ENCODE measurements at places on chromosomes 1 and 21. TPM values are rescaled to one million over a fixed set of nuclear protein-coding genes. Genes with fewer than 3 reads are reported as not detected.

S100A7A gene
- not detected for polyA plus RNA-seq

GJC2 gene
- 3.4 TPM for polyA plus RNA-seq

POFUT2 gene
- 18.1 TPM for polyA plus RNA-seq

FOXD3 gene
- 0.01 TPM for polyA plus RNA-seq

KRTAP19-3 gene
- not detected for polyA plus RNA-seq

VSIG8 gene
- 0.22 TPM for polyA plus RNA-seq

LIN28A gene
- not detected for polyA plus RNA-seq

HPCA gene
- not detected for polyA plus RNA-seq

PTGFR gene
- polyA plus RNA-seq = 4.7 TPM

TSACC gene
- 0.29 TPM for polyA plus RNA-seq

GRCh38 chr21:15112858-15113257 is 48.1 kb upstream of the NRIP1 start:
- no peaks in the 10 kb centered on the region for H3K27me3 ChIP-seq
- no peaks in the 10 kb centered on the region for H3K4me1 ChIP-seq
- H3K4me3 ChIP-seq = no peak overlapping the region
- DNase-seq = no peak
- no peaks in the 10 kb centered on the region for H3K36me3 ChIP-seq
- no peak overlapping the region for H3K27ac ChIP-seq

GRCh38 chr1:43947874-43948437 is 1.2 kb downstream of the IPO13 start:
- no peak for DNase-seq
- no peaks in the 10 kb centered on the region for H3K27me3 ChIP-seq
- H3K4me1 ChIP-seq = peaks cover 13% of the 10 kb centered on the region
- no peaks in the 10 kb centered on the region for H3K36me3 ChIP-seq
- H3K4me3 ChIP-seq = peak overlapping the region; percentile 71

DNA sequence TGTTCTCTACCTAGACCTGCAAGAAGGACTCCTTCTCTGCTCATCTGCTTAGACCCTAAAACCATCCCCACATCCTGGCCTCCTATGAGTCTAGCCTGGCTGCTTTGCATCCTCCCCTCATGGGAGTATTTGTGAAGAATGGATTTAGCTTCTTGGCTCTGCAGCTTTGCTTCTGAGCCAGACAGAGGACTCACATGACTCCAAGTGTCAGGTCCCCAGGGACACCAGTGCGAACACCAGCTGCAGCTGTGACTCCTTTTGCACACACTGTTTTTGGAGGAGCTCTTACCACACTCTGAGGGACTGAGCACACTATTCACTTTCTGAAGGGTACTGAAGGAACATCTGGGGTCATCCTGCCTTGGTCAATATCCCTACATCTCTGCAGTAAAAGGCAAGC is 131.8 kb upstream of the SGIP1 start:
- no peaks in the 10 kb centered on the region for H3K36me3 ChIP-seq
- H3K27me3 ChIP-seq = no peaks in the 10 kb centered on the region
- no peak overlapping the region for H3K4me3 ChIP-seq
- peaks cover 12% of the 10 kb centered on the region for H3K4me1 ChIP-seq
- DNase-seq = peak; percentile 77

DNA sequence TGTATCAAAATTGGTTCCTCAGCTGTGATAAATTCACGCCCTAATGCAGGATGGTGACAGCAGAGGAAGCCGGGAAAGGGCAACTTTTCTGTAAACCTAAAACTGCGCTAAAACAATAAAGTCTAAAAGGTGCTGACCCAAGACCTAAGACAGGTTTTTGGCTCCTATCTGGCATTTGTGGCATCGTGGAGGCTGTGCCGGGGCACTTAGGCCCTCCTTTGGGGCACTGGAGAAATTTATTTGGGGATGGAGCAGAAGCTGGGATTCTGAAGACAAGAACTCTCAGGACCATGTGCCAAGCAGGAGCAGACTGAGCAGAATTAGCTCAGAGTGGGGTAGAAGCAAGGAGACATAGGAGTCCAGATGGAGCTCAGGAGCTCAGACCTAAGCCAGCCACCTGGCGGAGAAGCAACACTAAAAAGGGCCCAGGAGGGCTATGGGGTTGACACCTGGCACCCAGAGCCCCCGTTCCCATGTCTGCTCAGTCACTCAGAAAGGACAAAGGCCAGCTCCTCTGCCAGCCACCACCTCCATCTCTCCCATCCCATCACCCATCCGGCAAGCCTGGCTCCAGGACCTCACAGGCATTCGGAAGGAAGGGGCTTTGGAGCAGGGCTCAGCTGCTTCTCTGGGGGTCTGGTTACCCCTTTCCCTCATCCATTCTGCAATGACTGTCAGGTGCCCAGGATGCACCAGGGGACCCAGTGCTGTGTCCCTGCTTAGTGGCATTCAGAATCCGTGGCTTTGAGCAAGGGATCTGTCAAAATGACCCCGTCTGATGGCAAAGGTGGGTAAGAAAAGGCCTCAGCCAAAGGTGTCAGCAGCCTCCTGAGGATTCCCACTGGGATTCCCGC is 347.7 kb downstream of the NPHP4 start:
- H3K4me3 ChIP-seq = no peak overlapping the region
- H3K4me1 ChIP-seq = no peaks in the 10 kb centered on the region
- no peaks in the 10 kb centered on the region for H3K36me3 ChIP-seq
- H3K27me3 ChIP-seq = no peaks in the 10 kb centered on the region

DNA sequence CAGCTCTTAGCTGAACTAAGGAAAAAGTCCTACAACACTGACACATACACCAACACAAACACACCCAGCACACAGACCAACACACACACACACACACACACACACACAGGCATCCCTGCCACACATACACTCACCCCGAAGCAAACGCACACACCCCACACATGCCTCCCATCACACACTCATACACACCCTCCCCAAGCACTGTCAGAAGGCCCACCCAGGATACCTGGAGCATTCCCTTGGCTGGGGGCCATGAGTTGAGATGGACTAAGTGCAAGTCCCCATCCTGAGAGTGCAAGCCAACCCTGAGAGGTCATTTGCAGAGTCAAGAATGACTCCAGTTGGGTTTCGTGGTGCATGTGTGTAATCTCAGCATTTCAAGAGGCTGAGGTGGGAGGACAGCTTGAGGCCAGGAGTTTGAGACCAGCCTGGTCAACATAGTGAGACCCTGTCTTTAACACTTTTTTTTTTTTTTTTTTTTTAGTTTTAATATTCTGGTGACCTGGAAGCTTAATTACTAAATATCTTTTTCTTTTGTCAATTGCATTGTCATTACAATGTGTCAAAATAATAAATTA is 117.3 kb downstream of the RHOU start:
- H3K27me3 ChIP-seq = no peaks in the 10 kb centered on the region
- H3K36me3 ChIP-seq = no peaks in the 10 kb centered on the region
- H3K27ac ChIP-seq = no peak overlapping the region
- DNase-seq = no peak
- H3K4me3 ChIP-seq = no peak overlapping the region

DNA sequence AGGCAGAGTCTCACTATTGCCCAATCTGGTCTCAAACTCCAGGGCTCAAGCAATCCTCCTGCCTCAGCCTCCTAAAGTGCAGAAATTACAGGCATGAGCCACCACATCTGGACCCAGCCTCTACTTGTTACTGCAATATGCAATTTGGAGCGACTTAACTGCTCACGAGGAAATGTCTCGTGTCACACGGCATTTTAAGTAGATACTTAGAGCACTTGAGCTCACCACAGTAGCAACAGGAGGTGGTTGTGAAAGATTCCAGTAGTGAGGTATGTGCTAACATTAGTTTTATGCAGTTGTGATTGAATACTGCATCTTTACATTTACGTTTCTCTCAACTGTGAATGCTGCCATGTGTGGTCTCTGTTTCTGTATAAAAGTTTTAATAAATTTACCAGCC is 5.8 kb upstream of the NDUFV3 start:
- H3K27me3 ChIP-seq = no peaks in the 10 kb centered on the region
- no peak overlapping the region for H3K4me3 ChIP-seq
- H3K4me1 ChIP-seq = no peaks in the 10 kb centered on the region
- no peak overlapping the region for H3K27ac ChIP-seq
- no peak for DNase-seq

GRCh38 chr1:110084227-110085078 is 14.0 kb upstream of the ALX3 start:
- peak overlapping the region; percentile 52 for H3K4me3 ChIP-seq
- H3K27me3 ChIP-seq = peaks cover 62% of the 10 kb centered on the region
- no peaks in the 10 kb centered on the region for H3K36me3 ChIP-seq
- H3K4me1 ChIP-seq = no peaks in the 10 kb centered on the region

- H3K4me3 ChIP-seq = no peak overlapping the region
- H3K27me3 ChIP-seq = no peaks in the 10 kb centered on the region
- no peak overlapping the region for H3K27ac ChIP-seq
- no peaks in the 10 kb centered on the region for H3K36me3 ChIP-seq
Measured at GRCh38 chr1:225908773-225909172, 15.3 kb downstream of the PYCR2 start.

DNA sequence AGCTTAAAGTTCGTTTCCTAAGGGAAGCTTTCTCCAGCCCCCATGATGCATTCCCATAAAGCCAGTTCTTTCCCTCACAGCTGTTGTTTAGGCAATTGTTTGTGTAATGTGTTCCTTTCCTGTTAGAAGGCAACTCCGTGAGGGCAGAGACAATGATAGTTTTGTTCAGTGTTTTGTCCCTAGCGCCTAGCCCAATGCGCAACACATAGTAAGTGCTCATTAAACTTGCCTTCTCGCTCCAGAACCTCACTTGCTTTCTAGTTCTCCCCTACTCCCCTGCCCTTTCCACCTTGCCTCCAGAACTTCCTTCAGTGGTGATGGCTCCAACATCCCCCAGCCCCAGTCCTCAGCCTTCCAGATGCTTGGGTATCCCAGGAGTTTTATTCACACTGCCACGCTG is 115.4 kb downstream of the TMEM53 start:
- no peaks in the 10 kb centered on the region for H3K4me1 ChIP-seq
- no peak overlapping the region for H3K4me3 ChIP-seq
- H3K27me3 ChIP-seq = no peaks in the 10 kb centered on the region
- H3K27ac ChIP-seq = no peak overlapping the region
- no peaks in the 10 kb centered on the region for H3K36me3 ChIP-seq
- DNase-seq = no peak

Measured in lung (tissue), 17 donors.